ENCODE measurements at places on chromosomes 4 and X.

- DNase-seq = no peak
These were observed 228.1 kb downstream of the EDA2R start for GRCh38 chrX:66410806-66411205.

DNA sequence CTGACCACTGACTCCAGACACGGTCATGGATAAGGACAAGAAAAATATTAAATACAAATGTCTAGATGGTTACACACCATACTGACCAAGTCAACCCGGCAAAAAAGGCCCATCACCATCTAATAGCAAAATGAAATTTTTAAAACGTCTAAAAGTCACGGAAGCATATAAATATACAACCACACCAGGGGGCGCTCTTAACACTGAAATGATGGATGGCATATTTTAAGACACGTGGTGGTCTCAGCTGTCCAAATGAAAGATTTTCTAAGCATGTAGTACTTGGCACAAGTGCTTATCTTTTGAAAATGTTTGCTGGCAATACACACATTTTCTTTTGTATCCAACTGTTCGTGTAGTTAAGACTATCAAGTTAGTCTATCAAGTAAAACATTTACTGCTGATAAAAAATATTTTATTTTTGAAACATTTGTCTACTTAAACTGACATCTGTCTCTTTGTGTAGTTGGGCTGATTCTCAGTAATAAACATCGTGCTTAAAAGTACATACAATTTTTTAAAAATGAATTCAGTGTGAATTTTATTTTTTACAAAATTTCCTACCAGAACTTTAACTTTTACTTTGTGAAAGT lies 64.6 kb downstream of the COX7B2 start:
- DNase-seq = no peak

DNA sequence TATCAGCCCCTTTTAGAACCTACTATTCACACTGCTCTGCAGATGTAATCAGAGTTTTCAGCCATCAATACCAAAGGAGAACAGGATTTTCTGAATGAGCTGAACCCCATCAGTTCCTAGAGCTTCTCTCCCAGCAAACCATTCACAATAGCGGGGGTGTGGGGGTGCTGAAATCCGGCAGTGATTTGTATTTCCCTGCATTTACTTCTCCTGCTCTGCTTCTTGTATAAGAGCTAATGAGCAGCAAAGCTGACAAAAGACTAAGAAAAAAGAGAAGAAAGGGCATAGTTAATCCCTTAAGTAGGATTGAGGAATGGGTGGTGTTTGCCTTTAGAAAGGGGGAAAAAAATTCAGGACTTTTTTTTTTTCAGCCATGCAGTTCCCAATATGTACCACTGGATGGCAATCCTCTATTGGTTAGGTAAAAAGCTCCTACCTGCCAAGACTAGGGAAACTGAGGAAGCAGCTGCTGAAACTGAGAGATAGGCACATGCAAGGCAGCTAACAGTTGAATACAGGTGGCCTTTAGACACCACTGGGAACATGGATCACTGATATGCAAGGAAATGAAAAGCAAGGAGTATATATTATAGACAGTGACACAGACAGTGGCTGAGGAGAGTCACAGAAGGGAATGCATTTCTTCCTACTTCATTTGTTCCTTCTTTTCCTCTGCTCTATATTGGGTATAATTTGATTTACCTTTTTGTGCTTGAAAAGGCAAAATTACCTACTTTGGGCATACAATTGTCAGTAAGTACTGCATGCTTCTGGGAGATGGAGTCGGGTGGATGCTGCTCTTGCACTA lies 217.9 kb downstream of the HS6ST2 start:
- DNase-seq = no peak

DNA sequence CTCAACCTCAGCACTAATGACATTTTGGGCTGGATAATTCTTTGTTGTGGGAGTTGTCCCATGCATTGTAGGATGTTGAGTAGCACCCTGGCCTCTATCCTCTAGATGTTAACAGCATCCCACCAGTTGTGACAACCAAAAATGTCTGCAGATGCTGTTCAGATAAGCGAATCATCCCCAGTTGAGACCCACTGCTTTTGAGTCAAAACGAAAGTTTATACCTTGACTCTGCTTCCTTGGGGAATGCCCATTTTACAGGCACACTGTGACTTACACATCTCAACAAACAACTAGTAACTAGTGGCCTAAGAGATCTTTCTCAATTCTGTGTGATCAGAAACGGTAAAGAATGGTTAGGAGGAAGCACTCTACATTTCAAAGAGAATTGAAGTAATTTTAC lies 37.0 kb downstream of the SEPSECS start:
- DNase-seq = no peak

GRCh38 chr4:3196670-3197359 lies 52.1 kb upstream of the MSANTD1 start:
- no peak for DNase-seq

DNA sequence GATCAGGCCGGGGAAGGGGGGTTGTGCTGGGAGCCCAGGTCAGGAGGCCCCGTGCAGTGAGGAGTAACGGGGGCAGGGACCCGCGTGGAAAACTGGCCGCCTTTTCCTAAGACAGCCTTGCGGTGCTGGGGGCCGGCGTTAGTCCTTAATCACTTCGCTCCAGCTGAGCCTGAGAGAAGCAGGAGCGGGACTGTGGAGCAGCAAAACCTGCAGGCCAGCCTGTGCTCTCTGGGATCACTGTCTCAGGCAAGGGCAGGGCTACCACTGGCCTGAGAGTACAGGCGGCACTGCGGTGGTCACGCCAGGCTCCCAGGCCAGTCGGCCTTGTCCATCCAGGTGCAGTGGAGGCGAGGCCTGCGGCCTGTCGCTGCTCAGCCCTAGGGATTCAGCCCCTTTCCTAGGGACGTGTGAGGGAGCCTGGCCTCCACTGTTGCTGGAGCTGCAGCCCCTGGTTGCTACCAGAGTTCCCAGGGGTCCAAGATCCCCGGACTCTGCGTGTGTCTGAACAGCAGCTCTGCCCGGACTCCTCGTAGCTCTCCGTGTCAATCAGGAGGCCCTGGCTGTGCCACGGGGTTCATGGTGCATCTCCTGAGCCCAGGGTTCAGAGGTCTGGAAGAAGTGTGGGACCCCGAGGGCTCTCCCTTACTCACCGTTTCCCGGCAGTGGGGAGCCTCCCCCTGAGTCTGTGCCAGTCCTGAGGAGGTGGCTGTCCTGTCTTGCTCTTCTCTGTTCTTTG lies 2141.7 kb upstream of the TENM3 start:
- DNase-seq = no peak

GRCh38 chr4:16023776-16024408 lies 59.9 kb downstream of the PROM1 start:
- no peak for DNase-seq

DNA sequence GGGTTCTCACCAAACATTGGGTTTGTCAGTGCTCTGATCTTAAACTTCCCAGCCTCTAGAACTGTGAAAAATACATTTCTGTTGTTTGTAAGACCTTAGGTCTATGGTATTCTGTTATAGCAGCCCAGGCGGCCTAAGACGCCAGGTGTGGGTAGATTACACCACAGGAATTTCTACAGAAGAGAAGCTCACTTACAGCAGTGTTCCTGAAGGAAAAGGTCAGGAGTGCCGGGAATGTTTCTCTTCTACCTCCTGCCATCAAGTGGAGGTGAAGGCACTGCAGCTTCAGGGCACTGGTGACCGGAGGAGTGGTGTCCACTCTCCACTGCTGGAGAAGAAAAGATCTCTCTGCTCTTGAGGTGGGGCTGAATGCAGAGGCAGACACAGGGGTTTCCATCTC lies 45.7 kb downstream of the FHDC1 start:
- DNase-seq = no peak

DNA sequence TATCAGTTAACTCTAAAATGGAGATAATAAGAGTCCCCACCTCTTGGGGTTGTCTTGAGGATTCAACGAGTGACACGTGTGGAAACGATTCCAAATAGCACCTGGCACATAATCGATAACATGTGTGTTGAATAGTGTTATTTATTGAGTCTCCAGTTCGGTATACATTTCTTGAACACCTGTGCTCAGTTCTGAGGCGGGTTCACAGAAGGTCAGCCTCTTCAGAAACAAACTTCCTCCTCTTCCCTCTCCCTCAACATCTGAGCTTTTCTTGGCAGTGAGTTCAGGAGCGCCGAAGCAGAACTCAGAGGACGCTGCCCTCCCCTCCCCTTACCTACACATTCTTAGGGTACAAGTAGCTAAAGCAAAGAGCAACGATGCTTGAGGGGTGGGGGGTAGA lies 934 bp downstream of the PDHA1 start:
- no peak for DNase-seq

- DNase-seq = no peak
These were observed 246.3 kb upstream of the TAPT1 start for GRCh38 chr4:16472537-16472936.

DNA sequence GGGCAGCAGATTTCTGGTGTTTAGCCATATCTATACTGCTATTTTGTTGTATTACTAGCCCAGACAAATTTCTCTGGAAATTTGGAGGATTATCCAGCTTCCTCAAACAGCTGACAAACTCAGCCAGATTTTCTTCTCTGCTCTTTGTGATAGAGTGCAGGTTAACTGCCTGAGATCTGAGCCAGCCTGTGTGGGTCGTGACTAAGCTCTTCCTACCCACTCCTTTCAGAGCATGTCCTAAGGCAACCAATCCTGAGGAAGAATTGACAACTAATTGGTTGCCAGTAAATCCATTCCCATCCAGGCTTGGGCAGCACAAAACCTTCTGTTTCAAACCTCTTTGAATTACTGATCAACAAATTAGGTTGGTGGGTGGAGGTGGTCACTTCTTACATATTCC lies 2.5 kb upstream of the GABRA2 start:
- DNase-seq = no peak

- DNase-seq = no peak
These were observed 133.3 kb upstream of the PCDH7 start for GRCh38 chr4:30586850-30587249.

DNA sequence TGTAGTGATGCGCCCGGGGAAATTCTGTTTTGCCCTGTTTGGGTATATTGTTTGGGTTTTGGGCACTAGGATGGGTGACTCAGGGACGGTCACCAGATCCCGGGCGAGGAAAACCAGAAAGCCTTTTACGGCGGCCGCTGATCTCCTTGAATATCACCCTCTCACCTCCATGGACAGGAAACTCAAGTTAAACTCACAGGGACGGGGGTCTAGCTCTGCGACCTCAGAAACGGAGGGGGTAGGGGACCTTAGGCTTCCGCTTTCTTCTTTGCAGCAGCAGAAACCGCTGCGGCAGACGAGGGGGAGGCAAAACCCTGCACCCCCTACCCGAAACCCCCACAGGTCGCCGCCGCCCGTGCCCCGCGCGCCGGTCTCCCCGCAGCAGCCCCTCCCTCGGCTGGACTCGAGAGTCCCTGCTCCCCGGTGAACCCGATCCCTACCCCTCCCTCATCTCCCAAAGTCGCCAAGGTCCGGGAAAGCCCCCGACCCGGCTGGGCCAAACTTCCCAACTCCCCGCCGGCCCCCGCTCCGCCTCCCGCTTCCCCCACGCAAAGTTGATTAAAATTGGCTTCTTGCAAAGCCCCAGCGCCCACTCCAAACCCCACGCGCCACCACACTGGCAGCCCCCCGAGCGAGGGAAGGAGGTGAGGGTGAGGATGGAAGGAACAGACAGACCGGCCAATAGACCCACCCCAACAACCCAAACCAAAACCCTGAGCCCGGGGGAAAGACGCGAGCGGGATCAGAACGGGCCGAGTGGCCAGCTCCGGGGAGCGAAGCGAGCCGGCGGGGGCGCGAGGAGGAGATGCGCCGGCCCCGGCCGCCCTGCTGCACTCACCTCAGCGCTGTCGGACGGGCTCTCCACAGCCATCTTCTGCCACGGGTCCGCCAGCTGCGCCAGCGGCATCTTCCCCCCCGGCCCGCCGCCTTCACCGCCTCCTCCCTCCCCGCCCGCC lies 705 bp downstream of the RPS6KA3 start:
- DNase-seq = no peak

GRCh38 chrX:55695227-55696018 lies 22.1 kb upstream of the RRAGB start:
- no peak for DNase-seq

- DNase-seq = no peak
These were observed 109.7 kb downstream of the AFAP1 start for GRCh38 chr4:7829652-7830580.

DNA sequence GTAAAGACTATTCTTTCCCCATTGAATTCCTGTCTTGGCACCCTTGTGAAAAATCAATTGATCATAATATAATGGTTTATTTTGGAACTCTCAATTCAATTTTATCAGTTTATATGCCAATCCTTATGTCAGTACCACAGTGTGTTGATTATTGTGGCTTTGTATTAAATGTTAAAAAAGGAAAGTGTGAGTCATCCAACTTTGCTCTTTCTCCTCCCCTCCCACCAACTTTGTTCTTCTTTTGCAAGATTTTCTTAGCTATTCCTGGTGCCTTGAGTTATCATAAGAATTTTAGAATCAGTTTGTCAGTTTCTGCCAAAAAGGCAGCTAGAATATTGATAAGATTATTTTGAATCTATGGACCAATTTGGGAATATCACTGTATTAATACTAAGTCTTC lies 11.2 kb upstream of the RNF175 start:
- DNase-seq = no peak

DNA sequence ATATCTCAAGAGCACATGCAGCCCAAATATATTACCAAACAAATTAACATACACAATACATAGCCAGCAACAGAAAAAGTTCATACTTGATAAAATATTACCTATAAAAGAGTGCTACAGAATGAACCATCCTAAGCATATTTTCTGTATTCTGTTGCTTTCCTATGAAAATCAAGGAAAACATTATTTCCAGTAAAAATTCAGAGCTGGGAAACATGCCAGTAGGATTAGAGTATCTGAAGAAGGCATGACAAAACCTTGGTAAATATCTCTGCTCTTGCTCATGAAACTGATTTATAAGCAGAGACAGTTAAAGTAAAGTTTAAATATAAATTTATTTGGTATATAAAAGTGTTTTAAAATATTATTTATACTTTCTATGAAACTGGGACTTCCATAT lies 599.7 kb downstream of the ARAP2 start:
- no peak for DNase-seq

GRCh38 chr4:127641524-127641923 lies 8.8 kb downstream of the INTU start:
- DNase-seq = no peak

GRCh38 chr4:124017185-124017785 lies 620.7 kb downstream of the SPRY1 start:
- DNase-seq = no peak

DNA sequence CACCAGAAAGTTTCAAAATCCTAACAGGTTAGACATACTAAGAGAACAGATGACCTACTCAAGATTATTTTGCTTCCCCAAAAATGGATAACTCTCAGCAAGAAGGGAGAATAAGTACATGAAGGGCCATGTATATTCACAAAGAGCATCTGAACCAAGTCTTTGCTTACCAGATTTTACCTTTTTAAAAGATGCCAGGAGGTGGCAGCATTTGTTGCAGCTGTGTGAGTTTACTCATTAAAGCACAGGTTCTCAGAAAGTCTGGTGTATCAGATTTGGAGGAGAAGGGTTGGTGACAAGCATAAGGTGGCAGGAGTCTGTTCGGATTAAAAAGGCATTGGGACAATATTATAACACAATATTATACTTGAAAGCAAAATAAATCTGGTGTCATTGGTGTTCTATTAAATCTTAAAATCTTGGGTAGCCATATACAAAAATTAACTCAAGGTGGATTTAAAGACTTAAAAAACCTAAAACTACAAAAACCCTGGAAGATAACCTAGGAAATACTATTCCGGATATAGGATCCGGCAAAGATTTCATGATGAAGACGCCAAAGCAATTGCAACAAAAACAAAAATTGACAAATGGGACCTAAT lies 51.3 kb upstream of the NFKB1 start:
- DNase-seq = no peak

GRCh38 chr4:73705056-73705432 lies 35.3 kb upstream of the CXCL8 start:
- DNase-seq = no peak
